ENCODE measurements at places on chromosomes 11 and 22.

DNA sequence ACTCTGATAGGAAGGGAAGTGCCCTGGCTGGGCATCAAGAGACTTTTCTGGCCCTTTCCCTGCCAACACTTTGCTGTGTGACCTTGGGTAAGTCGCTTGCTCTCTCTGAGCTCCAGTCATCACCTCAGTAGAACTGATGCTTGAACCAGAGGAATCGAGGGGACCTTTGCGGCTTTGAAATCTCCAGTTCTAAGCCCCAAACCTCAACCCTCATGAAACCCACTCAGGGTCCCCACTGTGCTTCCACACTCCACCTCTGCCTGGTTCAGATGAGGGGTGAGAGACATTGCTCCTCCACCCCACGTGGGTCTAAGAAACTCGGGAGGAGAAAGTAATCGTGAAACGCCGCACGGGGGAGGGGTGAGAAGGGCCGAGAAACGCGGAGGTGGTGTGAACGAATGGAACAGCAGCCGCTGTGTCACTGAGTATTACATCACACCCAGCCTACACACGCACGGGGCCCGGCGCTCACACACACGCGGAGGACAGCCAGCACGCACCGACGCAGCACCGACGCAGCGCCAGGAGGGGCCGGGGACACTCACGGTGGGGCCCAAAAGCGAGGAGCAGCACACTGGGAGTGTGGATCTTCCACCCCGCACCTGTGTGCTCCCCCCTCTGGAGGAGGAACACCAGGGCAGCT, 4.3 kb downstream of the RTN4RL2 start:
- DNase-seq: no peak

- no peak for DNase-seq
Observed at GRCh38 chr11:111299101-111300026, 1.0 kb downstream of the POU2AF3 start.

DNA sequence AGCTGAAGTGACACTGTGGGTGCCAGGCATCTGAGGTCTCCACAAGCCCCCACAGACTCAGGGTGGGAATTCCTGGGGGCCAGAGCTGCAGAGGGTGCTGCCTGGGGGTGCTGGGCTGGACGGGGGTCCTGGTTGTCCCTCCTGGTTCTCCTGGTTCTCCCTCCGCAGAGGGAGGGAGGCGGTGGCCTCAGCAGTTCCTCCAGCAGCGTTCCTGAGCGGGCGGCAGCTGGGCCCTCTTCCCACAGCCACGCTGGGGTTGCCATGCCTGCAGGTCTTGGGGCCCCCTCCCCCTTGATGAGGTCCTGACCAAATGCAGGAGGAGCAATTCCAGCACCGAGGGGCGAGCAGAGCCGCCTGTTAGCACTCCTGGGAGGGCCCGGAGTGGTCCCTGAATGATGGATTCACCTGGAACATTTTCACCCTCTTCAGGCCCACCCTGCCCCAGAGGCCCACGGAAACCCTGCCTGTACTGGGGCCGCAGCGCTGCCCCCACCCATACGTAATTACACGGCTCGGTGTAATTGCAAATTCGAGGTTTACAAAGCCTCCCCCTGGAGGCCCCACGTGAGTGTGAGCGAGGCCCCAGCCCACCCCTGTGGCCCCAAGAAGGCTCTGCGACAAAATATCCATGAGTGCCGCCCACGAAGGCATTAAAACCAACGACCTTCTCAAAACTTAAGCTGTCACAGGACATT, 635 bp downstream of the C11orf21 start:
- DNase-seq: no peak

- DNase-seq: no peak
Observed at GRCh38 chr11:6357222-6357621, 33.1 kb upstream of the SMPD1 start.

GRCh38 chr22:36865346-36865745, 4.5 kb downstream of the NCF4 start:
- DNase-seq: no peak

- DNase-seq: no peak
Observed at GRCh38 chr22:39815932-39816331, 77.6 kb downstream of the ENTHD1 start.

DNA sequence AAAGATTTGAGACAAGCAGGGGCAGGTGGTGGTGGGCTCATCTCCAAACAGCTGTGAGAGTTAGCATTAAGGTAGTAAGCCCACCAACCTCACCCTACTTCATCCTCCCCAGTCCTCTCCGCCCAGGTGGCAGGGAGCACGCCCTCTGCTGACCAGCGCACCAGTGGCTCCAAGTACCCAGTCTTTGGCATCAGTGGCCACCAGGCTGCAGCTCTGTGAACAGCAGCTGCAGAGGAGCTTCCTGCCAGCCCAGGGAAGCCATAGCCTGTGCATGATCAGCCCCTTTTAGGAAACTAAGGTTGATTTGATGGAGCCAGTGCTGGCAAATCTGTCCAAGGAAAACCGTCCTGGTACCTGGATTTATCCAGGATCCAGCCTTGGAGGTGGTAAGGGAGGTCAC, 21.7 kb downstream of the CAVIN3 start:
- peak; percentile 18 for DNase-seq

- no peak for DNase-seq
Observed at GRCh38 chr11:103536335-103536722, 427.1 kb downstream of the DYNC2H1 start.

- no peak for DNase-seq
Observed at GRCh38 chr22:22903355-22903777, 15.8 kb downstream of the IGLL5 start.

- no peak for DNase-seq
Observed at GRCh38 chr22:27667121-27667843, 134.3 kb downstream of the MN1 start.

DNA sequence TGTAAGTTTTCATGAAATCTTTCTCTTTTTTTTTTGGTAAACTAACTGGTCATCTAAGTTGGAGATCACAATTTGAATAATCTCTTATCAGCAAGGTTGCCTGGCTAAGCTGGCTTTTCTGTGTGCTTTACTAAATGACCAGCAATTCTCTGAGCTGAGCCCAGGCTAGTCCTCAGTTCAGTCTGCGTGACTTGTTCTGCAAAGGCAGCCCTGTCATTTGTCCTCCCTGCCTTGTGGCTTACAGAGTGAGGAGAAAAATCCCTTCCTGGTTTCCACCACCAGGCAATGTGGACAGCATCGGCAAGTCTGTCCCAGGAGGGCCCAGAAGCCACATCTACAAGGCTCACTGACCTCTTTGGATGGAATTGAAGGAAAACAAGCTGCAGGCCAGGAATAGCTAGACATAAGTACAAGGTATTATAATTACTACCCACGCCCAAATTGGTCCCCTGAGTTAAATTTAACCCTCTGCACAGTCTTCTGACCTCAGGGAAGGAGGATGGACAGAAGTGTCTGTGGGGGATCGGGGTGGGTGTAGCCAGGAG, 108.6 kb downstream of the SCN3B start:
- DNase-seq: no peak

DNA sequence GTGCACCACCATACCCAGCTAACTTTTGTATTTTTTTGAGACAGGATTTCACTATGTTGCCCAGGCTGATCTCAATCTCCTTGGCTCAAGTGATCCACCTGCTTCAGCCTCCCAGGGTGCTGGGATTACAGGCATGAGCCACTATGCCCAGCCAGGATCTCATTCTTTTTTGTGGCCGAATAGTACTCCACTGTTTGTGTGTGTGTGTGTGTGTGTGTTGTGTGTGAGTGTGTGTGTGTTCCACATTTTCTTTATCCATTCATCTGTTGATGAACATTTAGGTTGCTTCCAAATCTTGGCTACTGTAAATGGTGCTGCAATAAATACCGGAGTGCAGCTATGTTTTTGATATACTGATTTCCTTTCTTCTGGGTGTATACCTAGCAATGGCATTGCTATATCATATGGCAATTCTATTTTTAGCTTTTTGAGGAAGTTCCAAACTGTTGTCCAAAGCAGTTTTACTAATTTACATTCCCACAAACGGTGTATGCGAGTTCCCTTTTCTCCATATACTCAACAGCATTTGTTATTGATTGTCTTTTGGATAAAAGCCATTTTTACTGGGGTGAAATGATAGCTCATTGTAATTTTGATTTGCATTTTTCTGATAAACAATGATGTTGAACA, 105.4 kb downstream of the TTC28 start:
- DNase-seq: no peak

DNA sequence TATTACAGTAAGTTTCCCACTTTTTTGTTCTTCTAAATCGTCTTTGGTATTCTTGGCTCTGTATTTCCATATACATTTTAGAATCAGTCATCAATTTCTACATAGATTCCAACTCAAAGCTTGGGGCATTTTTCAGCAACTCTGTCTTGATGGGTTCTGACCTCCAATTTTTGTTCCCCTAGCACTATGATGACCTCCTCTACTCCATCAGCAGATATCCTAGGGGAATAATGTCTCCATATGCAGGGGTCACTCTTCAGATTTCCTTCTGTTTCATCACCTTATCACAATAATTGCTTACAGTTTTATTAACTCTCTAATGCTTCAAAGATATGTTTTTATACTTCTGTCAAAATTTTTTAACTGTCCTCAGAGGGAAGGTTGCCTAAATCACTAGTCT, 91.3 kb upstream of the TP53AIP1 start:
- DNase-seq: no peak

- DNase-seq: no peak
Observed at GRCh38 chr11:30377347-30377746, 54.4 kb downstream of the ARL14EP start.

DNA sequence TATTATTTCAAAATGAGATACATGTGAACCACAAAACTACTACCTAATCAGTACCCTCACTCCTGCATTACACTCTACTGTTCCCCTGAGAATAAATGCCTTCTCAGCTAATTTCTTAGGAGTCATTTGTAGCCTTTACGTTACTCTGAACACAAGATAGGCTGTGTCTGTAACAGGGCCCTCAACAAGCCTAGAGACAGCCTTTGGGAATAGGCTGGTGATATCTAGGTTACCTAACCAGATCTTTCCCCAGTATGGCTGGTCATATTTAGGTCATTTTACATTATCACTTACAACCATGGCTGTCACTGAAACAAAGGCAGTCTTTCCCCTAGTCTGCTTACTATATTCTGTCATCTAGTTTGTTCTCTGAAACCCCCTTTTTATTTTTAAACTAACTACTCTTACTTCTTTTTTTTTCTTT, 14.2 kb downstream of the ATM start:
- DNase-seq: no peak

DNA sequence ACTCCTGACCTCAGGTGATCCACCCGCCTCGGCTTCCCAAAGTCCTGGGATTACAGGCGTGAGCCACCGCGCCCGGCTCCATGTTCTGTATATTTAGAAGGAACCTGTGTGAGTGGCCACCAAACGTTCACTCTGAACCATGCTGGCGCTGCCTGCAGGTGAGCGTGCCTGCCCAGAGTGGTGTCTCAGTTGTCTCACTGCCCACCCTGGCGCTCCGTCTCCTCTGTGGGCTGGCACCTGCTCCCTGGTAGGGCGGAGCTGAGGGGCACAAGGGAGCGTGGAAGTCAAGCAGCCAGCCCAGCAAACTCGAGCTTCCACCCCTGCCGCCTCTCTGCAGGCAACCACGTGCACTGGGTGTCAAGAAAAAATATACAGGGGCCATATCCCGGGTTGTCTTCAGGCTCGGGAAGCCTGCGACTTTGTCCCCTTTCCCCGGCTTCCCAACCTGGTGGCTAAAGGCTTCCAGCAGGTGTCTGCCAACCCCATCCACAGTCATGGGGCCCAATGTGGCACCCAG, 16.7 kb downstream of the TXN2 start:
- DNase-seq: no peak

GRCh38 chr11:19660076-19660475, 52.6 kb upstream of the NAV2 start:
- no peak for DNase-seq

DNA sequence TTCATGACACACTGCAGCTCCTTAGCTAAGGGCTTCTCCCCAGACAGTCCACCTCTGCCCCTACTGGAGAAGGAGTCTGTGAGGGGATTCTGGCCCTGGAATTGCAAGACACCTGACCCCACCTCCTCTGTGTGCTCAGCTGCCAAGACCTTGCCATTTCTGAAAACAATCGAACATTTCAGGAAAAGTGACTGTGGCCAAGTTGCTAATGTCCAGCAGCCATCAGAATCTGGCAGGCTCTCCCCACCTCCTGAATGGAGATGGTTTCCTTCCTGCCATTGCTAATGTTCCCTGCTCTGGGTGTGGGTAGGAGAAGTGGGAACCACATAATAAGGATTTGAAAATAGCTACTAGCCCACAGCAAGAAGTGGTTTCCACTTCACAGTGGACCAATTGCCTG, 127.2 kb upstream of the ALX4 start:
- no peak for DNase-seq

DNA sequence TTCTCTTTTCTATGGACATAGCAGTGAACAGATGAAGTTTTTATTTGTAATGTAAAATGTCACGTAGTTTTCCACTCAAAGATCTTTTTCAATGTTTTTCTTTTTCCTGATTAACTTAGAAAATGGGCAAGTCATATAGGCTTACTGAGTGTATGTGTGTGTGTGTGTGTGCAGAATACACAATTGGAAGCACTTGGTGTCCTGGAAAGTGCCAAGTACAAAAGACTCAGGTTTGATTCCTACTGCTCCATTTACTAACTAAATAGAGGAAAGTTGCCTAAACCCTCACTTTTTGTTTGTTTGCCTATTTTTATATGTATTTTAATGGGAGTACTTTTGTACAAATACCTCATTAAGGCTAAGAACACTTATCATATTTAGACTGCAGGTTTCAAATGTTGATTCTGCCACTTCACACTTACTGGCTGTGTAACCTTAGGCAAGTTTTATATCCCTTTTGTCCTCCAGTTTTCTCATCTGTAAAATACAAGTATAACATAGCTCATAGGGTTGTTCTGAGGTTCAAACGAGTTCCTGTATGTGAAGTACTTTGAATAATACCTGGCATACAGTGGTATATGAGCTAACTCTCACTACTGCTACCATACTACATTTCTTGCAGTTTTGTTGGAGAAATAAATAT, 90.1 kb downstream of the TYR start:
- DNase-seq: no peak

GRCh38 chr22:38204784-38205183, 3.0 kb downstream of the MAFF start:
- no peak for DNase-seq

GRCh38 chr22:40509401-40510134, 127.0 kb downstream of the MRTFA start:
- no peak for DNase-seq

Measured in NCI-H524 treated with DMSO at 0.1 percent for 48 hours (cell line).